T-helper 22 cell (primary cell): ENCODE measurements at places on chromosomes 7 and 10.

DNA sequence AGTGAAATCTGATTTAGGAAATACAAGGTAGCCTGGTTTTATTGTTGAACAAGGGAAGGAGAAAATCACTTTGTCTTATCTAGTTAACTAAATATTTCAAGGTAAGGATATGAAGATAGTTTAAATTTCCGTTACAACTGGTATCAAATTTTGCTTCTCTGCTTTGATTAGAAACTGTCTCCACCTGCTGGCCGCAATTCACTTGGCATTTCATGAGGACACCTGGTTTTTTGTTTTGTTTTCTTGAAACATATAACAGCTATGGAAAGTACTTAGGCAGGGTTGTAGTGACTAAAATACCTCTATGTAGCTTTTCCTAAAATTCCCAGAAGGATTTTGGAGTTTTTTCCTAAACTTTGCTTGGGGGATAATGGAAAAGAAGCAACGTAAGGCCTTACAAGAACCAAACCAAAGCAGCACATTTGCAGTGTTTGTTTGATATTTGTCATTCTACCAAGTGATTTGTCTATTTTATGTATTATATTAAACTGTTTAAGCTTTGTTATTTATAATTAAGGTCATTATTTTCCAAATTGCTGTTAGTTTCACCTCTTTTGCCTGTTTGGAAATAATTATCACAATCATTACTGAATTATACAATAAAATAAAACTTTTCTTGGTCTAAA, 73.6 kb downstream of the AHCYL2 start:
- DNase-seq, result no peak

- DNase-seq, result no peak
These were observed 86.0 kb downstream of the HIP1 start for GRCh38 chr7:75652788-75653187.

GRCh38 chr7:126696256-126697038, 556.3 kb downstream of the GRM8 start:
- DNase-seq, result no peak

GRCh38 chr10:58384544-58384998, 639 bp upstream of the TFAM start:
- DNase-seq, result no peak

- DNase-seq, result no peak
These were observed 286.6 kb downstream of the ZNF33B start for GRCh38 chr10:42351745-42352144.

GRCh38 chr7:149191851-149192250, 3.5 kb upstream of the ZNF282 start:
- no peak for DNase-seq

- no peak for DNase-seq
These were observed 114.4 kb upstream of the CREB5 start for GRCh38 chr7:28297801-28298459.

DNA sequence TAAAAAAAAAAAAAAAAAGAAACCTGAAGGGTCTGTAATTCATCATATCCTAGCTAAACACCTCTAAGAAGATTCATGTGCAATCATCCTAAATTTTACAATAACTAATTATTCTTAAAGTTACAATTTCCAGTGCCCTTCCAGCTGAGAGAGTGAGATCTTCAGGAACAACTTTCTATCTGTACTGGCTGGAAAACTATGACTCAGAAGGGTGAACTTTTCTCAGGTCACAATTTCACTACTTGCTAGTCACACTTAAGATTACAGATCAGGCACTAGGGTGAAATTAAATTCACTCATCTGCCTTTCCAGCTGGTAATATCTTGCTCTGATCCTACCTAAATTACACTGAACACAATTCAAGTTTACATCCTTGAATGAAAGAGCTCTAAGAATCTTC, 158.8 kb downstream of the ANK3 start:
- no peak for DNase-seq

DNA sequence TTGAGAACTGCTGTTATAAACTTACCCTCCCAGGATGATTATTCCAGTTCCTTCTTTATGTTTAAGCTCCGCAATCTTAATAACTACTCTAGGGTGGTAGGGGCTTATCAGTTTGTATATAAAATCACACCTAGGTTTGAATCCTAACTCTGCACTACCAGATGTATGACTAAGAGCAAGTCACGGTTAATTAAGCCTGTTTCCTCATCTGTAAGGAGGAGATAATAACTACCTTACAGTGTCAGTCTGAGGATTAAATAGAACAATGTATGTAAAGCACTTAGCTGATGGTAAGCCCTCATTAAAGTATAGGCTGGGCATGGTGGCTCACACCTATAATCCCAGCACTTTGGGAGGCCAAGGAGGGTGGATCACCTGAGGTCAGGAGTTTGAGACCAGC, 9.2 kb downstream of the DNA2 start:
- DNase-seq, result no peak

- DNase-seq, result no peak
These were observed 13.9 kb downstream of the CREB3L2 start for GRCh38 chr7:137987968-137988367.

DNA sequence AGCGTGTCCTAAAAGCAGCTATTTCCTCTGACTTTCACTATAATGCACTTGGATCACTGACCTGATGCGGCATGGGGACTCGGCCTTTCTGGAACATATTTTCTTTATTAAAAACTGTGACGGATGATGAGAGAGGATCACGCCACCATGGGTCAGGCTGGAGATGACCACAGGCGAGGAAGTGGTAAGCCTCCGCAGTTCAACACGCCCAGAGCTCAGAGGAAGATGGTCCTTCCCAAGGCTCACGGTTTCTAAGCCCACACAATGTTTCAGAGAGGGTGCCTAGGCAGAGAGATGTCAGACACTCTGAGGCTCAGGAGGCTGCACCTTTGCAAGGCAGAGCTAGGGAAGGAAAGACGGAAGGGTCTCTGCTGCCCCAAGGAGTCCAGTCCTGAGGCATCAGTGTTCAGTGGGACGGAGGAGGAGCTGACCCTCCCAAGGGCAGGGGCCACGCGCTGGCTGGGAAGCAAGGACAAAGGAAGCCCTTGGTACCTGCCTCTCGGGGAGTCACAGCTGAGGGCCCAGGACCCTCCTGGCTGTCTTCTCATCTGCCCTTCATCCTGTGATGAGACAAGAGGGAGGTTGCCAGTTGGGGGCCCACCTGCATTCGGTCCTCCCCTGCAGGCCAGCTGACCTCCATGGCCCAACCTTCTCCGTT, 9.5 kb downstream of the CHST15 start:
- no peak for DNase-seq

GRCh38 chr7:134605978-134606923, 40.4 kb upstream of the BPGM start:
- DNase-seq, result no peak

DNA sequence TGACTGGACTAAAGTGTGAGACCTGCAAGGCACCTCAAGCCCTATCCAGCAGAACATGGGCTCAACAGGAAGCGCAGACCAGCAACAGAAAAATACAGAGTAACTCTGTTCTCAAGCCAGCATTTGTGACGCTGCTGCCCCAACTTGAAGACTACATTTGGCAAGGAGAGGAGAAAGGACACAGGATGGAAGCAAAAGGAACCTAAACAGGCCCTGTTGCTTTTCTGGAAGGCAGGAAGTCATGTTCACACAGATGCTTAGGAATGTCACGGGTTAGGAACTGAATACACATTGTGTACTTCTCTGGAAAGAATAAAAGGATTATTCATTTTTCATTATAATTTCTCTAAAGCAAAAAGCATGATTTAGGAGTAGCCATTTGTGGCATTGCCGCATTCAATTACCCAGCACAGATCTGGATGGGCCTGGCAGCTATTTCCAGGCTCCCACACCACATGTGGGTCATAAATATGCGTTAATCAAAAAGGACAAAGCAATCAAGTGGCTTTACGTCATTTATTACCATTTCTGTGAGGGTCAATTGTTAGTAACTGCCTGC, 19.8 kb upstream of the TOMM7 start:
- no peak for DNase-seq

DNA sequence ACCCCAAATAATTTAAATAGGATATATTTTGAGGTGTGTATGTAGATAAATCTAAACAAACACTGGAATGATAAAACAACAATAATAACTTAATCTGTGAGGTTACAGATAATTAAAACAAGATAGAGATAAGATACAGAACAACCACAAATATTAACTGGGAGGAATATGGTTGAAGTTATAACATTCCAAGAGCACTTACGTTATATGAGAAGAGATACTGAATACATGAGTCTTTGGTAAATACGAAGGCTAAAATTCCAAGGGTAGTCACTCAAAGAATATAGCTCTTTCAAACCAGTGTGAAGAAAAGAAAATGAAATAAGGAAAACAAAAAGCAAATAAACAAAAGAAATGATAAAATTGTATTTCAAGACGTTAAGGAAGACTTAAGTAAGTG, 76.0 kb upstream of the MYO3A start:
- DNase-seq, result no peak

- no peak for DNase-seq
These were observed 59.9 kb downstream of the INSIG1 start for GRCh38 chr7:155357573-155358041.

- no peak for DNase-seq
These were observed 8.2 kb upstream of the STARD3NL start for GRCh38 chr7:38169847-38170246.

DNA sequence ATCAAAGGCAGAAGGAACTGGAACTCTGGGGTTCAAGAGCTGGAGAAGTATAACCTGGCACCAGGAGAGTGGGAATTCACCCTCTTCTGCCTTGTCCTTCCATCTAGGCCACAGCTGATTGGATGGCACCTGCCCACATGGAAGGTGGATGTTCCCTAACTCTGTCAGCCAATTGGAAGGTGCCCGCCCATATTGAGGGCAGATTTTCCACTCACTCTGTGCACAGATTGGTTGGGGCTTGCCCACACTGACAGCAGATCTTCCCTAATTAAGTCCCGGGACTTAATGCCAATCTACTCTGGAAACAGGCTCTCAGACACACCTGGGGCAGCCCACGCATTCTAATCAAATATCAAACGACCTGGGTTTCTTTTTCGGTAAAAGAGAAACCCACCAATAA, 1142.3 kb upstream of the CELF2 start:
- no peak for DNase-seq

DNA sequence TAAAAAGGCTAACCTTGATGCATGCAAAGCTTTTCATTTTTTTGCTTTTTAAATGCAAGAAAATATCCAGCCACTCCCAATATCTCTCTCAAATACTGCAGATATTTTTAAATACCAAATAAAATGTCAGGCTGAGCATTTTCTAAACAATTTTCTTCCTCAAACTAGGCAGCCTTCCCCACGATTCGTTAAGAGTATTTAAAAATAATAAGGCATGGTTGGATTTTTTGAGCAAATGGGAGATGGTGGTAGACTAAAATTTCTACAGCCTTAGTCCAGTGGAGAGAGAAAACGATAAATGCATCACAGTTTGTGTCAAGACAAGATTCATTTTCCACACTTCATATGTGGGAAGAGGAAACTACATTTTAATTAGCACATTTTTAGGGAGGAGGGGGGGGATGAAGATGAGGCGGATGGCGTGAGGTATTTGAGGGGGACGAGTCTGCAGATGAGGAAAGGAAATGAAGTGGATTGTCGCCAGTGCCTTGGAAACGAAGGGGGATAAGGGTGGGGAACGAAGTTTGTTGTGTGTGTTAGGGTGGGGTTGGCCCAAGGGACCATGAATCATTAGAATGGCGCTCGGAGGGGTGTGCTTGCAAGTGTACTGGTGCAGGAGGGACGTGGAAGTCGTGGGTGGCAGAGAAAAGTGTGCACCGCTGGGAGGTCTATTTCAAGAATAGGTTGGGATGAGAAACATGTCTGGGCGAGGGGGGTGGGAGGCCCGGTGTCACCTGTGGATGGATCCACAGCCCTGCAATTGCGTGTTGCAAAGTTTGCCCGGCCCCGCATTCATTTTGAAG, 1.2 kb upstream of the ADD3 start:
- DNase-seq, result no peak

GRCh38 chr10:102408728-102409603, 9.6 kb downstream of the PSD start:
- DNase-seq, result peak; percentile 56

DNA sequence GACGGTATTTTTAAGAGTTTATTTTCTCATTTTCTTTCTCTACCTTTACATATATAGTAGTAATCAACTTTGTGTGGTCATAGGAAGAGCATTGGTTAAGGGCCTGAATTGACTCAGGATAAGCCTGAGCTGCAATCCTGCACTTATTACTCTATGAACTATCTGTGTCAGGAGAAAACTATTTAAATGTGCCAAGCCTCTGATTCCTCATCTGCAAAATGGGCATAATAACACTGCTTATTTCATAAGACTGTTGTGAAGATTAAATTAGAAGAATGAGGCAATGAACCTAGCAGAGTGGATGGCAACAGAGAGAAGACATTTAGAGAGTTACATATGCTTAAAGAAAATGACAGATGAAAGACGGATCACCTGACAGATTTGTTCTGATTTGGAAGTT, 175.5 kb downstream of the RELN start:
- no peak for DNase-seq

DNA sequence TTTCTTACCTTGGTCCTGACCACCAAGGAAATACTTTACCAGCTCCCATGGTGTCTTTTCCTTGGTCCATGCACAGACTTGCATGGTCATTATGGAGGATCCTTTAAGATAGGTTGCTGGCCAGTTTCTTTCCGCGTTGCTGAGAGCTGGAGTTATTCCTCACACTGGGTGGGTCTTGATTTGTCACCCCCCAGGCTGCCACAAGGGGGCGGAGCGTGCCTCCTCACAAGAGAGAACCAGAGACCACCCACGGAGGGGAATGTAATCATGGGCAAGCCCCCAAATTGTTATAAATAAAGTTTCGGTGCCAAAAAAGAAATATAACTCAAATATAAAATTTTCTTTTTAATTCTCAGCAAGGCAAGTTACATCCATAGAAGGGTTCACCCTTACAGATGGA, 10.5 kb upstream of the TRIM24 start:
- DNase-seq, result no peak

GRCh38 chr10:93383562-93383981, 98.6 kb downstream of the MYOF start:
- DNase-seq, result no peak

GRCh38 chr10:123573236-123574108, 92.7 kb upstream of the GPR26 start:
- no peak for DNase-seq

DNA sequence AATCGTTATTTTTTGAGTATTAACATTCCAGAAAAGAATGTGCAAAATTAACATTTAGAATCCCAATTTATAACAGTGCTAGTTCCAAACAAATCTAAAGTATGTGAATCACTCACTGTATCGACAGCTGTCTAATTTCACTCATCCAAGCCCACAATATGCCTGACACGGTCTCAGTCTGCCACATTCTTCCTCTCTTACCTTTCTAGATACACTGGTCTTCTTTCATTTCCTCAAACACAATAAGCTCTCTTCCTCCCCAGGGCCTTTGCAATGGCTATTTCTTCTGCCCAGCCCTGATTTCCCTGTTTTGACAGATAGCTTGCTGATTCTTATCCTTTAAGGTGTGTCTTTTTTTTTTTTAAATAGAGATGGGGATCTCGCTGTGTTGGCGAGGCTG, 48.8 kb downstream of the UBE2H start:
- DNase-seq, result no peak
